ENCODE measurements at places on chromosomes 16 and 17.

GRCh38 chr17:75019710-75020109, 7.2 kb downstream of the MRPL58 start:
- DNase-seq, result no peak

GRCh38 chr16:75372236-75372856, 61.0 kb downstream of the CFDP1 start:
- DNase-seq, result no peak

- no peak for DNase-seq
Measured at GRCh38 chr17:59315866-59316265, 15.6 kb upstream of the YPEL2 start.

DNA sequence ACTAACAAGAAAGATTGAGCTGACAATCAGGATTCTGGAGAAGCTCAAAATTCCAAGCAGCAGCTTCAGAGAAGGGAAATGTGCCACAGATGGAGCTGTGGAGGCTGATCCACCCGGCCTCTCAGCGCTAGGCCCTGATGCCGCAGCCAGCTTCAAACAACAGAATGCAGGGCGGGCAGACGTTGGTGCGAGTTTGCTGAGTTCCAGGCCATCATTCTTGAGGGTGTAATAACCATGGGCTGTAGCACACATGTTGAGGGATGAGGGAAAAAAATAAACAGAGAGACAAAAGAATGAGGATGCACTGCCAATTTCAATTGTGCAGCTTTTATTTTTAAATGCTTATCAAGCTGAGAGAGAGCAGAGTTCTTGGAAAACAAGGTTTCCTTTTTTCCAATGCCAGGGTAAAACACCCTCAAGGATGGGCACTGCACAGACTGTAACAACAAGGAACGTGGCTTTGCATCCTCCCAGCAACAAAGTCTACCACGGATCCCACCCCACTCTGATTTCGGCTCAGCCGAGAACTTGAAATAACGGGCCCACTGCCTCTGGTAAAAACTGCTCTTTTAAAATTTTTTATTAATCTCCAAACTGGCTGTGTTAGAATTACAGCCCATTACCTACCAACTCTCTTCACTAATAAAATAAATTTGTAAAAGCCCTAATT, 90.2 kb downstream of the SMG6 start:
- no peak for DNase-seq

DNA sequence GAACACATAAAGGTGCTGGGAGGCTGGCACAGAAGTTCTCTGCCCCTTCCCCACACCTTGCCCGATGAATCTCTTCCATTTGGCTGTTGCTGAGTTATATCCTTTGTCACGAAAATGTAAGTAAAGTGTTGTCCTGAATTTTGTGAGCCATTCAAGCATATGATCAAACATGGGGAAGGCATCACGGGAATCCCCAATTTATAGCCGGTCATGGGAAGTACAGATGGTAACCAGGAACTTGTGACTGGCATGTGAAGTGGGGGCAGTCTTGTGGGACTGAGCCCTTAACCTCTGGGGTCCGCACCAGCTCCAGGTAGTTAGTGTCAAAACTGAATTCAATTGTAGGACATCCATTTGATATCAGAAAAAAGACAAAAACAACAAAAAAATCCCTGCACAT, 13.2 kb downstream of the TOM1L2 start:
- DNase-seq, result no peak

GRCh38 chr16:9650284-9650683, 531.9 kb downstream of the GRIN2A start:
- no peak for DNase-seq

DNA sequence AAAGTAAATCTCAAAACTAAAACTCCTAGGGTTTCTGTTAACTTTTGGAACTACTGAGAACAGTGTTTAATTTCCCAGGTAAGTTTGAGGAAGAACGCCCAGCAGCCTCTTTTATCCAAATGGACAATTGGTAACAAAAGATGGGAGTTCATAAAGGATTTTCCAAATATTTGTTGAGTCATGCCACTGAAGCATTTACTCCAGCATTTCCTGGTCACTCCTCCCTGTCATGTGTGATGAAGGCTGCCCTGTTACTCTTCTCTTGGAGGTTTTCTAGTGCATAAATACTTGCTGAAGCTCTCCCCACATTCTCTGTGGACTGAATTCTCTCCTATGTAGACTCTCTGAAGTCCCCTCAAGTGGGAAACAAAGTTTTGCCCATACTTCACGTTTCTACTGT, 16.5 kb downstream of the ZNF75A start:
- no peak for DNase-seq

DNA sequence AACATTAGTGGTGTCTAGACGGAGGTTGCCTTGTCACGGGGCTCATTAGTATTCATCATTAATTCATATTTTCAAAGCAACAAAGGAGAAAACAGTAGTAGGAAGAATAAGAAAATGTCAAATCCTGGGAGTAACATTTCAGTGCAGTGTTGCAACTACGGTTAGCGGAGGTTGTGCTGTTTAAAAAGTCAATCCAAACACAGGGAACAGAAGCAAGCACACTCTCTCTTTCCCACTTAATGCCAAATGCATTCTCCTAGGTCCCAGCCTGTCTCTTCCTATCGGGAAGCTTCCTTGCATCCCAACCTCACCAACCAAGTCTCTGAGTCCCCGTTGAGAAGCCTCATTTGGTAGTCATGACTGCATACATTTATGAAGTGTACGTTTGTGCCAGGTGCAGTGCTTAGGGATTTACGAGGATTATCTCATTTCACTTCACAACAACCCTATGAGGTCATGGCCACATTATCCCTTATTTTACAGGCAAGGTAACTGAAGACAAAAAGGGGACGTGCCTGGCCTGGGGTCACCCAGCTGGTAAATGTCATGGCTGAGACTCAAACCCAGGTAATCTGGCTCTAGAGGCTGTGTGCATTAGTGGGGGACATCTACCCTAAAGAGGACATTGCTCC, 283.6 kb upstream of the SALL1 start:
- DNase-seq, result no peak

DNA sequence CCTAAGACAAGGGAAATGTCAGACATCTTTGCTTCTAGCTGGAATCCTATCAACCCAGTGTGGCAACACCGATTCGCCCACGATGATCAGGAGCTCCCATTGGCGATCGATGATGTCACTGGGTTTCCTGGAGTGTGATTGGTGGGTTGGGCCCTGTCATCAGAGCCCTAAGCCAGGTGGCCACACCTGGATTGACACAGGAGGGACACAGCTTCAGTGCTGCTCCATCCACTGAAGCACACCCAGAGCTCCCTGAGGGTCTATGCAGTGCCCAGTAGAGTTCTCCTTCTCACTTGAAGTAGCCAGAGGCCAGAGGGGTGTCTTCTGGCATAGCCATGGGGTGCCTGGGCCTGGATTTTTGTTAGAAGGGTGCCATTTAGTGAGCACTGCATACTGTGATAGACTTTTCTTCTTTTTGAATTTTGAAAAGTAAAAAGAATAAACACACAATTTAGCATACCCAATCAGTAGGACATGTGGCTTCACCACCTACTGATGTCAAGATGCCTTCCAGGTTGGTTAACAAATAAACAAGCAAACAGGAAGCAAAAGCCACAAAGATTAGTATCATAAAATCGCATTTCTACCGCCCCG, 77.6 kb downstream of the CMIP start:
- no peak for DNase-seq

GRCh38 chr17:7867881-7868329, 10.1 kb downstream of the CYB5D1 start:
- no peak for DNase-seq

DNA sequence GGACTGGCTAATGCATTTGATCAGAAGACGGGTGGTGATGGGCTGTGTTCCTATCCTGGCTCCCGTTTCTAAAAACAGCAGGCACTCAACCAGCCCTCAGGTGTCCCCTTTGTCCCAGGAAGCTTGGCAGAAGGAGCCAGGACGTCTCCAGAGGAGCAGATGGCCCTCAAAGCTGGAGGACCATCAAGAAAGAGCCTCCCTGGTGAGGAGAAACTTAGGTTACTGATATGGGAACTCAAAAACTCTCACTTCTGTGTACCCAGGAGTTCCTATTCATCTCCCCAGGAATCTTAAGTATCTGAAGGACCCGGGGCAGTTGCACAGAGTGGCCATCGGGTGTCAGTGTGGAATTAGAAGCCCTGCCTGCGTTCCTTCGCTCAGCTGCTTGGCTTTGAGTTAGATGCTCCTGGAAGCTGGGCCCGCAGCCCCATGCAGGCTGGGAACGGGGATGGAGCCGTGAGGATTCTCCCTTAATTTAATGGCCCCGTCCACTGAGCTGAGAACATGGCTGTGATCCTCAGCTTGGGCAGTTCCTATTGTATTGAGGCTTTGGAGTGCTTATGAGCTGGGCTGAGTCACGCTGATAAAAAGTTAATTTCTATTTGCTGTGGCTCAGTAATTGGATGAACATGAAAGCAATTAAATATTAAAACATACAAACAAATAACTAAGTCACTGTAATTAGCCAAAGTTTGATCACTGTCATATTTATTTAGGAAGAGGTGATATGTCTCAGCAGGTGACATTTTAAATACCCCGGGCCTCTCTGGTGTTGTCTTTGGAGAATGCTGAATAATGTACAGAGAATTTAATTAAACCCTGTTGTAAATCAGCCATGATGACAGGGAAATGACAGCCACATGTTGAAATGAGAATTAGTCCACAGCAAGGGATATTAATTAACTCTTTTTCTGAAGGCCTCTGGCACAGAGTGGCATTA, 402.1 kb downstream of the SEC14L1 start:
- peak; percentile 82 for DNase-seq

DNA sequence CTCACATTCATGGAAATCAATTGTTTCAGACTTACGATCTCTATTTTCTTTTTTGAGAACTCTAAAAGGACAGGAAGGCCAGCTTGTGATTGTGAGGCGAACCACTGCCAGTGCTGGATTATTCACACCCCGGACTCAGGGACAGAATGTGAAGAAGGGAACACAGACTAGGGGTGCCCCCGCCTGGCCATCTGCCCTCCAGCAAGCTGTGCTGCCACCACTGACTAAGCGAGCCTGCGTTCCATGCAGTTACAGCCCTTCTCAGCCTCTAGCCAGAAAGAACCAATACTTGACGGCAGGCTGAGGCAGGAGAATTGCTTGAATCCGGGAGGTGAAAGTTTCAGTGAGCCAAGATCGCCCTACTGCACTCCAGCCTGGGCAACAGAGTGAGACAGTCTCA, 2.8 kb downstream of the HAGH start:
- no peak for DNase-seq

DNA sequence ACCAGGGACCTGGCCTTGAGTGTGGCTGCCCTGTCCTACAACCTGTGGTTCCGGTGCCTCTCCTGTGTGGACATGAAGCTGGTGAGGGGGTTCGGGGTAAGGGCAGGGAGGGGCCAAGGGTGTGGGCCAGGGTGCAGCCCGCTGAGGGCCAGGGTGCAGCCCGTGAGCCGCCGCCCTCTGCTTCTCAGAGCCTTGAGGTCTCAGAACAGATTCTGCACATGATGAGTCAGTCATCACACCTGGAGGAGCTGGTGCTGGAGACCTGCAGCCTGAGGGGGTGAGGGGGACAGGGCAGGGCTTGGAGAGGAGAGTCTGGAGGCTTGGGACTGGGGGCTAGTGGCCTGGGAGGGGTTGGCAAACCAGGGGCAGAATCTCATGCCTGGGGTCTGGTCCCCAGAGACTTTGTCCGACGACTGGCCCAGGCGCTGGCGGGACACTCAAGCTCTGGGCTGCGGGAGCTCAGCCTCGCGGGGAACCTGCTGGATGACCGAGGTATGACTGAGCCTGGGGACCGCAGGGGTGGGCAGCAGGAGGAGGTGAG, 2.2 kb downstream of the CARMIL2 start:
- DNase-seq, result no peak

- peak; percentile 83 for DNase-seq
Measured at GRCh38 chr17:40582328-40582901, 17.1 kb upstream of the CCR7 start.

DNA sequence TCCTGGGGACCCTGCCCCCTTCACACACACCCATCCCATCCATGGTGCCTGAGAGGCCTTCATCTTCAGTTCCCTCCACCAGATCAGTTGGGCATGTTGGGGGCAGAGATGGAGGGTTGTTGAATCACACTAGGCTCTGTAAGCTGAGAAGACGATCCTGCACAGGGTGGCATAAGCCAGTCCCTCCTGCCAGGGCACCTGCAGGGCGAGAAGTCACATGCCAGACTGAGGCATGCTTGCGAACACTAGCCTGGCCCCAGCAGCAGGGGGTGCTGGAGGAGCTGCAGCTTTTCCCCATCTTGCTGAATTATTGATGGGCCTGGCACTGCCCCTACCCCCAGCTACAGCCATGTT, 6.1 kb upstream of the TBX2 start:
- DNase-seq, result no peak

DNA sequence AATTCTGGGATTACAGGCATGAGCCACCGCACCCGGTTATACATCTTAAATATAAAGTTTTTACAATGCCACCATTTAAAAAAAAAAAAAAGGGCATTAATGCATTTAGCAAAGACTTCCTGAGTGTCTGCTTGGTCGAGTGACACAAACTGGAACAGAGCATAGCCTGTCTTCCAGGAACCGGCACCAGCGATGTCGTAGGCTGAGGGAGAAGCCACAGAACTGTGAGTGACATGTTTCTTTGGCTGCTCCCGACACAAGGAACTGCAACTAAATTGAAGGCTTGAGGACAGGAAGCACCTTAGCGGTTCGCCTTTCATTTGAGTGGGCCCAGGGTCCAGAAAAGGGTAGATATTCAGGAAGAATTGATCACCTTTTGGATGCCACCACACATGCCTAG, 717.8 kb downstream of the MAF start:
- DNase-seq, result no peak

- no peak for DNase-seq
Measured at GRCh38 chr16:80996688-80997138, 10.0 kb downstream of the CMC2 start.

DNA sequence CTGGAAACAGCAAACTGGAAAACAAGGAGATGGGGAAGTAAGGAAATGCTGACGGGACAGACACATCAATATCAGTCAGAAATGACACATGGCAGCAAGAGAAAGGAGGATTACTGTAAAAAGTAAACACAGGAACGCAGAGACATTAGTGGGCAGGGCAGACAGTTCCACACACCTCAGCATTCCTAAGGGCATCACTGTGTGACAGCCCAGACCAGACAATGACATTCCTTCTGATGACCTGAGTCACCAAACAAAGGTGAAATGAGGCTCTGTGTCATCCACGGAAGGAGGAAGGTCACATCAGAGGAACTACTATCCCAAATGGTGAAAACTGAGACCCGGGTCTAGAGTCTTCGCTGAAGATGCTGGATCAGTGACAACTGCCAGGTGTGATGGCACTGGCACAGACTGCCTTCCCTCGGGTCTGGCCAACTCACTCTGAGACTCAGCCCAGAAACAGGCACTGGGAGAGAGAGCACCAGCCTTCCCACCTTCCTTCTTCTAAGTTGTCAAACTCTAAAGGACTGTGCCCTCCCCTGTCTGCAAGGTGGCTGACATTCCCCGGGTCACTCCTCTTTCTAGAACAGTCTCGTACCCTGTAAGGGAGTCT, 36.7 kb downstream of the TK2 start:
- DNase-seq, result no peak

GRCh38 chr16:57858635-57859034, 56.3 kb upstream of the KIFC3 start:
- no peak for DNase-seq

- no peak for DNase-seq
Measured at GRCh38 chr17:21167303-21167702, 40.5 kb downstream of the DHRS7B start.

GRCh38 chr17:17537311-17538099, 41.3 kb upstream of the RASD1 start:
- DNase-seq, result no peak

GRCh38 chr17:81556175-81556691, 4.1 kb upstream of the FAAP100 start:
- no peak for DNase-seq
